ENCODE measurements at places on chromosomes 7 and 10.
A peak's percentile ranks its signal among the peaks of the same experiment; 100 is the strongest.

- DNase-seq: no peak
These were observed 2.6 kb downstream of the PRPF18 start for GRCh38 chr10:13589316-13589715.

DNA sequence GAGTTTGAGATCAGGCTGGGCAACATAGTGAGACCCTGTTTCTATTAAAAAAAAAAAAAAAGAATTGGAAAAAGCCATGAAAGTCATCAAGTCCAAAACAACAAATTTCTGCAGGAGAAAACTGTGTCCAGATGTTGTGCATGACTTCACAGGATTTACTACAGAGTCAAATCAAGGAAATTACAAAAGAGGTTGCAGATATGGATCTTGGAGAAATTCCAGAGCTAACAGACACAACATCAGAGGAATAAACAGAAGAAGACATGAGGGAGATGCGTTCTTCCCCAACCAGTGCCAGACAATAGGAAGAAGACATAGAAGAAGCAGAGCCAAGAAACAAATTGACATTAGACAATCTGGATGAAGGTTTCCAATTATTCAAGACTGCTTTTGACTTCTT, 24.3 kb upstream of the KCNIP2 start:
- DNase-seq: no peak

- DNase-seq: no peak
These were observed 639.9 kb downstream of the TYW1 start for GRCh38 chr7:67636348-67637022.

- DNase-seq: no peak
These were observed 90.1 kb downstream of the CREB5 start for GRCh38 chr7:28502408-28502807.

DNA sequence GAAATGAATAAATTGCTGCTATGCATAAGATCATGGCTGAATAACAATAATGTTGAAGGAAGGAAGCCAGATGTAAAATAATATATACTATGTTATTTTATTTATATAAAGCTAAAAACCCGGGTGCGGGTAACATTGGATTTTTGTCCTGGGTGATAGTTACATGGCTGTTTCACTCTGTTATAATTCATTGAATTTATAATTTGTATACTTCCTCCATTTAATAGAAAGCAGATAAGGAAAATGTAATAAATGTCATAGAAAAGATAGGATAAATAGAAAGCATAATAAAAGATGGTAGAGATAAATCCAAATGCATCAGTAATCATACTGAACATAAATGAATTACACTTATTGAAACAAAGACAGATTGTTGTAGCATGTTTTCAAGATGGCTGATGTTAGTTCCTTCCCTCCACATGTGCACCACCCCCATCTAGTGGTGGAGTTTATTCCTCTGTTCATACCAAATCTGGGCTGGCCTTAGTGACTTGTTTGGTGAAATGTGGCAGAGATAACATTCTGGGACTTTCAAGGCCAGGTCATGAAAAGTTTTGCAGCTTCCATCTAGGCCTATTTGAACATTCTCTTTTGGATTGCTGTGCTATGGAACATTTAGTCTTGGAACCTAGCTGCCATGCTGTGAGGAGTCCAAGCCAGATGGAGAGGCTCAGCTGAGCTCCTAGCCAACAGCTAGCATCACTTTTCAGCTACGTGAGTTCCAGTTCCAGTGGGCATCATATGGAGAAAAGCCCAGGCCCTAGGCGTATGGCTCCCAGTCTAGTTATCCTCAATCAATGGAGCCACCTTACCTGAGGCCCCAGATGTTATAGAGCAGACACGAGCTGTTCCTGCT, 46.9 kb downstream of the AHCYL2 start:
- peak; percentile 29 for DNase-seq

DNA sequence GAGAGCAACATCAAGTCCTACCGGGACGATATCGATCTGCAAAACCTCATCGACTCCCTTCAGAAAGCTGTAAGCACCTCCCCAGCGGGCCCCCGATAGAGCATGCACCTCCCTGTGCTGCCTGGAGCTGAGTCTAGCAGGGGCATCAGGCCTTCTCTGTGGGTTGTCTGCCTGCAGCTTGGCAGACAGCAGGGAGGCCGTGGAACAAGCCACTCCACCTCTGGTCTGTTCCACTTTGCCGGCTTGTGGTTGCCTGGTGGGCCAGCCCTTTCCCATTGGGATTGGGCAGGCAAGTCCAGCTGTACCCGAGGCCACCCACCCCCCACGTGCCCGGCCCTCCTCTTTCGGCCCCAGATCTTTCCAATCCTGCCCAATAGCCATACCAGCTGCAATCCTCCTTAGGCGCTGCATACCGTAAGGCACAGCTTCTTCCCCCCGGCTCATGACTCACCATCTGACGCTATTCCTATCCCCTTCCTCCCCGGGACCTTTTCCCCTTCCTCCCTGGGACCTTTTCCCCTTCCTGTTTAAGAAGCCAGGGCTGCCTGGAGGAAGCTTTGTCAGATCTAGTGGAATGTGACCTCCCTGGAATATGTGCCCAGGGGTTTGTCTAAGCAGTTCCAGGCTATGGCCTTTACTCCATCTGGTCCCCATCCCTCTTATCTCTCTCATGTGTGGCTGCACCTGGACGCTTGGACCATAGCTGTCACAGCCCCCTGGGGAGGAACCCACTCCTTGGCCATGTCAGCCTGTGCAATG, 28.1 kb upstream of the SH2D4B start:
- DNase-seq: no peak
